ENCODE measurements at places on chromosomes 2 and 18.

DNA sequence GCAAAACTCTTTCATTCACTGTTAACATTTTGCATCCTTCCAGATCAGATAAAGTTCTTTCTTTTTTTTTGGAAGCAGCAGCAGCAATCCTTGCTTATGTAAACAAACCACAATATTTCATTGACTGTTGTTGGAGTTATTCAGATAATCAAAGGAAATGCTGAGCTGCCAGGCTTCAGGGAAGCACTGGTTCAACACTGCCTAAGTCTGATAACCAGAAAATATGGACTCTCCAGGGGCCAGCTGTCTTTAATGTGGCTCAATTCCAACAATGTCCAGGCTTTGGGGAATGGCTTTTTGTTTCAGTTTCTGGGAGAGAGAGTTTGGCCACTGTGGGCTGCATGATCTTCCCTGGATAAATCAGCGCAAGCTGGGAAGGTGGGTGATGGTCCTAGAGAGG, 354.3 kb downstream of the AKAIN1 start:
- ATAC-seq: no peak

- no peak for ATAC-seq
These were observed 111.9 kb downstream of the PDCL3 start for GRCh38 chr2:100674666-100675065.

DNA sequence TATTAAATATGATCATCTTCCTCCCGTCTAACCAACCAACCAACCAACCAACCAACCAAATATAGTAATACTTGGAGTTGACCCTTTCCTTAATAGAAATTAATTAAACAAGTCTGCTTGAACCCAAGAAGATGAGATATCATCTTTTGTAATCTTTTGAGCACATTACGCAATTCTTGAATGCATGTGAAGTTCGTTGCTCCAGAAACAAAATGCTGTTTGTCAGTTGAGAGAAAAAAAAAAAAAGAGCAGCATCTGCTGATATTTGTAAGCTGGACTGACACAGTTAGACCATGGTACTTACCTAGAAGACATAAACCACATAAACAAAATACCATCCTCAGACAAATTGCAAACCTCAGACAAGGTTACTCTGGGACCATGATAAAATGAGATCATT, 9.2 kb upstream of the SERPINB2 start:
- ATAC-seq: peak; percentile 6

GRCh38 chr18:58960946-58961722, 96.5 kb downstream of the ZNF532 start:
- ATAC-seq: no peak

- peak; percentile 8 for ATAC-seq
These were observed 10.2 kb downstream of the MLPH start for GRCh38 chr2:237497009-237497837.

DNA sequence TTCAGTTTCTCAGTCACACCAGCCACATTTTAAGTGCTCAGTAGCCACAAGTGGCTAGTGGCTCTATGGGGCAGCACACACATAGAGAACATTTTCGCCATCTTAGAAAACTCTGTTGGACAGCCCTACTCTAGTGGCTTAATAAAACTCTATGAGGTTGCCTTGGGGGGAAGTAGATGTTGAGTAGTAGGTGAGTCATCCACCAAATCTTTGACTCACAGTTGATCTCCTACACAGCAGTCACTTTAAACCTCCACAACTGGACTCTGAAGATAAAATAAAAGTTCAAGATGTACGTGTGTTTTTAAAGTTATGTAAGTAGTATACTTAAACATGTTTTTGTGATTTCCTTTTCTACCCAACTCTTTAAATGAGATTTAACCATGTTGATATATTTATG, 379.0 kb downstream of the SETBP1 start:
- no peak for ATAC-seq

DNA sequence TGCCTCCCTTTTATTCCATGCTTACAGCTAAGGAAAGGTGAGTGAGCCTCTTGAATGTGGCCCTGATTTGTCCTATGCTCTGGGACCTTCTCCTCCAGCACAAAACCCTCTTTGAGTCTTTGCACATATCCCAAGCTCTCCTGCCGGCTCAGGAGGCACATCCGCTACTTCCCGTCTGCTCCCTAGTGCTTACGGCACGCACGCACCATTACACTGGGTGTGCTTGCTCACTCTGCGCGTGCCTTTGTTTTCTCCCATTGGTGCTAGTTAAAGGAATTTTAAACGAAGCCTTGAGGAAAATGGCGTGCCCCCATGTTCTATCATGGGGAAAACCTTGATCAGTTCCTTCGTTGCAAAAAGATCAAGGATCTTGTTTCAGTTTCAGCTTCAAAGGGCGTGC, 7.9 kb upstream of the DGKD start:
- ATAC-seq: no peak

DNA sequence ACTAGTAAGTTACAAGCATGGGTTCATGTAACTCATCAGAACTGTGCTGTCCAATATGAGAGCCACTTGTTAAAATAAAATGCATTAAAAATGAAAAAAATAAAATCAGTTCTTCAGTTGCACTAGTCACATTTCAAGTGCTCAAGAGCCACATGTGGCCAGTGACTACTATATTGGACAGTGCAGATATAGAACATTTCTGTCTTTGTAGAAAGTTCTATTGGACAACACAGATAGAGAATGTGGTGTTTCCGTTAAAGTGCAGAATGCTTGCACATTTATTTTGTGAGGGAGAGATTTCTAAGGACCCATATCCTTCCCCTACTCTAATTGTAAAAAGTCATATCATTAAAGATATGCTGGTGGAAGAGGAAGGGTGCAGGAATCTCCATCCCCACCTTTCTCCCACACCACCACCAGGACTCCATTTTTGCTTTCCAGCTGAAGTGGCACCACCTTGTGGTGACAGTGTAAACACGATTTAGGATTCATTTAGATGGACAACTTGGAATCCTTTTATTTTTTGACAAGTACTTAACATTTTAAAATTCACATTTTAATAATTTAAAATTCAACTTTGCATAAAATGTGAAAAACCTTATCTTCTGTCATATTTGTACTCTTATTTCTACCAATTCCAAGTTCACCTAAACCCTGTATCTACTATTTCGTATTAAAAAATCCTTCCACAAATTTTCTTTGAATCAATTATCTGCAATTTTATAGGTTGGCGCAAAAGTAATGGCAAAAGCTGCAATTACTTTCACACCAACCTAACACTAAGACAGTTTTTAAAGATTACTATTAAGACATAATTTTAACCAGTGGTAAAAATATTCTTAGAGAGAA, 9.4 kb upstream of the CD302 start:
- no peak for ATAC-seq

GRCh38 chr18:50111398-50111797, 83.5 kb downstream of the MYO5B start:
- ATAC-seq: no peak

GRCh38 chr2:101135412-101136296, 15.5 kb downstream of the TBC1D8 start:
- ATAC-seq: no peak

- ATAC-seq: no peak
These were observed 41.7 kb downstream of the RAMP1 start for GRCh38 chr2:237900891-237901831.

GRCh38 chr18:79806976-79807841, 9.5 kb downstream of the KCNG2 start:
- no peak for ATAC-seq

DNA sequence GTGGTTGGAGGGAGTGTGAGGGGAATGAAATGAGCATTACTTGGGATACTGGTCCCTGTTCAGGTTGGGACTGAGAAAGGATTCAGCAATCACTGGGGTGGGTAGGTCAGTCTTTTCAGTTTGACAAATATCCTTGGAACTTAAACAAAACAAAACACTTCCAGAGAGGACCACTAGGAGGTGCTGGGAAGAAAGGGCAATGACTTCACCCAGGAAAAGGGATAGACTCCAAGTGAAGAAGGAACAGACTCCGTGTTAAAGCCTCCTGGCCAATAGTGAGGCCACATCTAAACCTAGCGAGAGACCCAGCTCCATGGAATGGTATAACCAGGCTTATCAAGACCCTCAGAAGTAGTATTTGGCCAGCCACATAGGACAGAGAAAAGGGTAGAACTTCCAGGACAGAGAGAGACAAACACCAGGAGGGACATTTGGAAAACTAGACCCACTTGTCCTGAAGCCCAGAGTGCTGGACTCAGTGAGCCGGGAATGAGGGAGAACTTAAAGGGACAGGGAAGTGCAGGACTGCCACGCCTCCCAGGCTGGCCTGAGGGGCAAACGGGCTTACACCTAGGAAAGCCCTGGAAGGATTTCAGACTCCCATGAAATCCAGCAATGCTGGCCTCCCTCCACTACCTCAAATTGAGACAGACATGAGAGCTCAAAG, 19.6 kb upstream of the KCNG3 start:
- ATAC-seq: peak; percentile 63

- no peak for ATAC-seq
These were observed 11.5 kb downstream of the VPS4B start for GRCh38 chr18:63410792-63411191.

DNA sequence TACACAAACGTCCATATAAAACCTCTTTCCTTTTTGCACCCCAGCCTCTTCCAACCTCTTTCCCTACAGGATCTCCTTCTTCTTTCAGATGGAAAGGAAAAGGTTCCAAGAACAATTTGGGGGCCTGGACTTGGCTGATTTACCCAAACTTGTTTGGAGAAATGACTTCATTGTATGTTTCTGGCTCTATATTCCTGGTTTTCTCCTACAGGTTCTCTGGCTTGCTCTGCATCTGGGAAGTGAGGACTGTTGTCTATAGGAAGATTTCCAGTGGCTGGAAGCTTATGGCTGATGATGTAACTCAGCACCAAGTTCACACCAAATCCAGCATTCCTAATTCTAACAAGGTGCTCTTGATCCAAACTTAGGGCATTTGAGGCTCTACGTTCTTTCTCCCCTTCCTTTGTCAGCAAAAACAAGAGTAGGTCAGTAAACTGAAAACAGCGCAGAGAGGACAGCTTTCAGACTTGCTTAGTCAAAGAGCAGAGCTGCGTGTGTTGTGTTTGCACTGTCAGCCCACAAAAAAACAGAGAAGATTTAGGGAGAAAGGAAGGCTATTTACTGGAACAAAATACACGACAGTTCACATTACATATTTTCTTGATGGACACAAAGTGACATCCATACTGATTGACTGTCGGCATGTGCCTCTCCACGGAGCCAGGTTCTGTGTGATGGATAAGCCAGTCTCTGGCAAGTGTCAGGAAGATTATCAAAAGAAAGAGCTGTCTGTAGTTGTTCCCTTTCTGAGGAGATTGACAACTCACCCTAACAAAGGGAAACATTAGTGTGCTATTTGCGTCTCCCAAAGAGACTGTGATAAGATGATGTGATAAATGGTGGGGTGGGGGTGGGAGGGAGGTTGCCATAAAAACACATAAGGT, 39.7 kb downstream of the CDCA7 start:
- no peak for ATAC-seq

- no peak for ATAC-seq
These were observed 111.8 kb downstream of the CELF4 start for GRCh38 chr18:37453752-37454151.

- no peak for ATAC-seq
These were observed 232.6 kb downstream of the EN1 start for GRCh38 chr2:118614841-118615271.

- ATAC-seq: no peak
These were observed 8.0 kb downstream of the E2F6 start for GRCh38 chr2:11457935-11458334.

- ATAC-seq: no peak
These were observed 282.0 kb upstream of the SESTD1 start for GRCh38 chr2:179546656-179547055.

DNA sequence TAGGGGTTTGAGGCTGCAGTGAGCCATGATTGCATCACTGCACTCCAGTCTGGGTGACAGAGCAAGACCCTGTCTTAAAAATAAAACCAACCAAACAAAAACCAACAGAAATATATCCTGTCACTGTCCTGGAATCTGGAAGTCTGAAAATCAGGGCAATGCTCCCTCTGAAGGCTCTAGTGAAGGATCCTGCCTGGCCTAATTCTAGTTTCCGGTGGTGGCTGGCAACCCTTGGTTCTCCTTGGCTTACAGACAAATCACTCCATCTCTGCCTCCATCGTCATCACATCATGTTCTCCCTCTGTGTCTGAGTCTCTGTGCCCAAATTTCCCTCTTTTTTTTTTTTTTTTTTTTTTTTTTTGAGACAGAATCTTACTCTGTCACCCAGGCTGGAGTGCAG, 15.9 kb upstream of the VPS4B start:
- ATAC-seq: no peak

DNA sequence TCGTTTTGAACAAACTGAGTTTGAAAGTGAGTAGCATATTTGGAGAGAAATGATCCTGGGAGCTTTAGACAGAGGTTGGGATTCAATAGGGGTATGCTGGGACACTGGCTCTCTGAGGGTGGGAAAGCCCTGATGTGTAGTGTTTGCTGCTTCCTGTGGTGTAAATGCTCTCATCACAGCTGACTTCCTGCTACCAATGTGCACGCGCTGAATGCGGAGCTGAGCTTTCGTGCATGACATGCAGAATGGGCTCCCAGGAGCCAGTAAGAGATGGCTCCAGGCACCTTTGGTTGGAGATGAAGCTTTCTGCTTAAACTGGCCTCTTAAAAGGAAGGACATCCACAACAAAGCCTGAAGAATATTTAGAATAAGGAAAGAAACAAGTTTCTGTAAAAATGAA, 224.1 kb upstream of the CCDC150 start:
- no peak for ATAC-seq

DNA sequence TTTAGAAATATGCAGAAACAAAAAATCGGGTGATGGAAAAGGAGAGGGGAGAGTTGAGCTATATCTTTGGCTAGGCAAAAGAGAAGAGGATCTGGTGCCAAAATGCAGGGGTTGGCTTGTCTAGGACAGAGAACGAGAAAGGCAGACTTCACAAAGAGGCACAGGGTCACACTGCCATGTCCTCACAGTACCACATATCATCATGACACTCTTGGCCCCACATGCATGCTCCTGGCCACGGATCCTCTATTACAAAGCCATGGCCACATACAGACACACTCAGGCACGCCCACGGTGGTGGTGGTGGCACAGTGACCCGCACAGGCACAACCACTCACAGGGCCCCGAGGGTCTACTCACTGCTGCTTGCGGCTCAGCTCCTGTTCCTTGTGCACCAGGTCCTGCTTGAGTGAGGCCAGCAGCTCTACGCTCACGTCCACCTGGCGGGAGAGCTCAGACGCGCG, 15.9 kb downstream of the FBXO41 start:
- ATAC-seq: no peak

DNA sequence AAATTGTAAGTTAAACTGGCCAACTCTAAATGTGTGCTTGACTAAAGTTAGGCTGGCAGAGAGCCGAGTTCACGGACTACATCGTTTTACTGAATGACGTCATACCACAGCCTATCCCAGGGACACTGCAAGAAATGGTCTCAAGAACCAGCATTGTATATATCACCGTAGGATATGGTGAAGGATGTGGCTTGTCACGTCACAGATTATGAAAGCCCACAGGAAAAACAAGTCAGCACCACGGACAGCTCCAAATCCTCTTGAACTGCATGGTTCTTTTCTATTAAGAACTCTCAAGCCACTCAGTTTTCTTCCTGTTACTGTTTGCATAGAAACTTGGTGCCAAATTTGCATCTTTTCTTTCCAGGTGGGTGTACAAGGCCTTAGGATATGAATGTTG, 85.1 kb upstream of the ACAA2 start:
- ATAC-seq: no peak

Data from gastroesophageal sphincter (tissue), 4 donors.